Liver (tissue), 10 donors: ENCODE measurements at places on chromosomes 16 and 17. TPM values are rescaled to one million over a fixed set of nuclear protein-coding genes. Genes with fewer than 3 reads are reported as not detected.

CCDC154 gene
- total RNA-seq, result 0.42 TPM

HID1 gene
- total RNA-seq, result 2.7 TPM

AANAT gene
- total RNA-seq, result not detected

ADAMTS18 gene
- 0.17 TPM for total RNA-seq
